Myocyte (in vitro differentiated cells): ENCODE measurements at places on chromosomes 2 and 18.
A peak's percentile ranks its signal among the peaks of the same experiment; 100 is the strongest.

DNA sequence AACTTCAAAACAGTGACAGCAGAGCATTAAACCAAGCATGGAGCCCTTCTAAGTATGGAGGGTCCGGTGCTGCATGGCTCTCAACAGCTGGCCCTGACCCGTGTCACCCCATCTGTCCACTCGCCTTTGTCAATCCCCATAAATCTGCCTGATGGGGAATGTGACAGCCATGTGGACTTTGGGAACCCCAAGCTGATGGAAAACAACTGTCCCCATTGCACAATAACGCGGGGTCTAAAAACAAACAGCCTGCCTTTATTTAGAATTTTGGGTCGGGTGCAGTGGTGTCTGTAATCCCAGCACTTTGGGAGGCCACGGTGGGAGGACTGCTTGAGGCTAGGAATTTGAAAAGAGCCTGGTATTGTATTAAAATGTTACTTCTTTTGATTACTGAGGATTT, 17.1 kb upstream of the THADA start:
- DNase-seq: no peak

- DNase-seq: no peak
Observed at GRCh38 chr2:34105006-34105767, 506.1 kb upstream of the FAM98A start.

DNA sequence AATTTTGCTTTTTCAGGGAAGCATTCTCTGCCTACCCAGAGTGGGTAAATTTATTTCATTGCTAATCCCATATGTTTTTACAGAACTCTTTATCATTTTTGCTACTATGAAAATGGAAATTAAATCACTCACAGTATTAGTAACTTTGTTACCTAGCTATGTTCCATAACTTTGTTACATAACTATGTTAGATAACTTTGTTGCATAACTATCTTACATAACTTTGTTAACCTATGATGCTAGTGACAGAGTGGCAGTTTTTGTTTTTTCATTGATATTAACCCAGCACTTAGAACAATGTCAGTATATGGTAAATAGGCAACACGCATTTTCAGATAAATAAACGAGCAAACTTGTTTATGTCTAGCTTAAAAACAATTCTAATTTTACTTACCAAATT, 286.6 kb downstream of the LRP1B start:
- no peak for DNase-seq

- peak; percentile 44 for DNase-seq
Observed at GRCh38 chr2:188596054-188596453, 304.4 kb downstream of the GULP1 start.

DNA sequence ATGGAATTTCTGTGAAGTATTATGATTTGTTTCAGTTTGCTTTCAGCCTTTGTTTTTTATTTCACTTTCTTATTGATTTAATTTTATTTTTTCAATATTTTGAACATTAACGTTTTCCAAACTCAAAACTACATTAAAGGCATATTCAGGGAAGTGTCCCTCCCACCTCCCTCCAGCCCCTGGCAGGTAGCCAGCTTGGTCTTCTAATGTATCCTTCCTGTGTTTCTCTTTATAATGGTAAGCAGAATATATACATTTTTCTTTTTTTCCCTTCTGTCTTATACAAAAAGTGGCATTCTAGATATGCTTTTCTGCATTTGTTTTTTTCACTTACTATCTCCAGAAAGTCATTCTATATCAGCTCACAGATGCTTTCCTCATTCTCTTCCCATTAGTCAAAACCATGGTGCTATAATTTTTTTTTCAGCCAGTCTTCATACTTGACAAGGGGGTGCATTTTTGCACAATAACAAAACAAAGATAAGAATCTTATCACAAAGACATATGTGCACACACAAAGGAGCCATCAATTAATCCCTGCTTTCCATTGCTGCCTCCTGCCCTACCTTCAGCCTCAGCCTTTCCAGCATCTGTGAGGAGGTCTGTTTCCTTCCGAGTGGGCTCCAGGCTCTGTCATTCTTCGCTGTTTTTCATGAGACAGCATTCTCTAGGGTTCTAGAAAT, 33.7 kb upstream of the TMEM177 start:
- DNase-seq: no peak

DNA sequence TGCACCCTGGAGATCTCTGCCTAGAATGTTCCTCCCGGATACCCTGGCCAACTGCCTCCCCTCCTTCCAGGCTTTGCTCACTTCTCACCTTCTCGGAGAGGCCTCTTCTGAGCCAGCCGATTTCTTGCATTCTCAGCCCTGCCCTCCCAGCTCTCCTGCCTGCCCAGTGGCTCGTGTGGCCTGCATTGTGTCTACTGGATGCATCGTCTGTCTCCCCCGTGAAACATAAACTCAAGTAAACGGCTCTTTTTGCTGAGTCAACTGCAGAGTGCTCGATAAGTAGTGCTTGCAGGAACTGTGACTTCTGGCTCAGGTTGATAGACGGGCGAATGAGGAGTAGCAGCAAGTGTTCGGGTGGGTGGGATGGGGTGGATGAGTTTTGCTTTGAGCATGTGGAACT, 112.5 kb upstream of the ODC1 start:
- DNase-seq: no peak

GRCh38 chr2:155393406-155393805, 694.9 kb downstream of the KCNJ3 start:
- DNase-seq: no peak

DNA sequence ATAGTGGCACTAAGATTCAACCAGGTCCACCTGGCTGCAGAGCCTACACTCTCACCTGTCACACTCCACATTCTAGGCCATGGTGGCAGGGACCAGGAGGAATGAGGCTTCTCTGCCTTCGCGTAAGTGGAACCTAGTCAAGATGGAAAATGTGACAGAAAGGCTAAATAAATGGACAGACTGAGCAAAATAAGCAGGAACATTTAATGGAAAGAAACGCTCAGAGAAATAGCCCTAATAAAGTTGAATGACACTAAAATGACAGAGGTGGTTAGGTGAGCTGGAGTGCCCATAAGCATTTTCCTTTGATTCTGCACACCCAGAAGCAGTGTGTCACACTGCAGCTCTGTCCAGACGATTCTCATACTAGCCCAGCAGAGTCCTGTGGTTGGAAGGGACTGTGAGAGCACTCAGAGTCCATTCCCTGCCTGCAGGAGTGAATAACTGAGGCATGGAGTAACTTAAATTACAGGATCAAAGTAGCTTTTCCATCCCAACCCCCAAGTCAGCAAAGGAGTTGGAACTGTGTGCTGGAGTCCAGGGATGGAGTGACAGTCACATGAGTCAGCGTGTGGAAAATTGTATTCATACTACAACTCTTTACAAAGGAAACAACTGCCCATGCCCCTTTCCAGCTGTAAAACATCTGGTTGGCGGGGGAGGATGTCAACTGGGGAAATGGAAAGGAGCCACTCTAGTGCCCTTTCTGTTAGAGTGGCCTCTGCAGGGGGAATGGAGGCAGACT, 105.4 kb upstream of the LGALSL start:
- no peak for DNase-seq

- no peak for DNase-seq
Observed at GRCh38 chr2:72023678-72024390, 123.8 kb downstream of the CYP26B1 start.

DNA sequence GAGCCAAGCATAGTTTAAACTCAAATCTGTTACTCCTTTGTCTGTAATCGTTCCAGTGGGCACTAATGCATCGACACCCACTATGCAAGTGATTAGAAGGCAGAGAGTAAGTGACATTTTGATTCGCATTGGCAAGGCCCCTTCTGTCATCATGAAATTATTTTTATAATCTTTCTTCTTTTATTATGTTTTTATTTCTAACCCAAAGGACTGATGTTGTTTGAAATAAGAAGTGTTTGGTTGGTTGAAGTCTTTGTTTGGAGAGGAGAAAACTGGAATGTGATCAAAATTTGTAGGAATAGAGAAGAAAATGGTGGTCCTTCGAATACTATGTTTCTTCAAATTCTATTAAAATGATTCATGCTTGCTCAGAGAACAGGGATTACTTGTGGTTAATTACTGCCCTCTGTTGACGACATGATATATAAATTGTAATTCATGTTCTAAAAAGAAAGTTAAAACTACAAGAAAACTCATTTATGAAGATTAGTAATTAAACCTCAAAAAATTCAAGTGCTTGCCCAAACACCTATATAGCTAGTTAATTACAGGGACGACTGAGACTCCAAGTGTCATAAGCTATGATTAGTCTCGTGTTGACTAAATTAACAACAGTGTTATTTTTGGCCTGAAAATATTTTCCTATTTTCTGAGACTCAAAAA, 26.4 kb upstream of the TFPI start:
- peak; percentile 75 for DNase-seq

GRCh38 chr2:15768615-15769014, 171.7 kb upstream of the MYCN start:
- no peak for DNase-seq

- DNase-seq: no peak
Observed at GRCh38 chr2:42909966-42910365, 117.6 kb upstream of the HAAO start.

DNA sequence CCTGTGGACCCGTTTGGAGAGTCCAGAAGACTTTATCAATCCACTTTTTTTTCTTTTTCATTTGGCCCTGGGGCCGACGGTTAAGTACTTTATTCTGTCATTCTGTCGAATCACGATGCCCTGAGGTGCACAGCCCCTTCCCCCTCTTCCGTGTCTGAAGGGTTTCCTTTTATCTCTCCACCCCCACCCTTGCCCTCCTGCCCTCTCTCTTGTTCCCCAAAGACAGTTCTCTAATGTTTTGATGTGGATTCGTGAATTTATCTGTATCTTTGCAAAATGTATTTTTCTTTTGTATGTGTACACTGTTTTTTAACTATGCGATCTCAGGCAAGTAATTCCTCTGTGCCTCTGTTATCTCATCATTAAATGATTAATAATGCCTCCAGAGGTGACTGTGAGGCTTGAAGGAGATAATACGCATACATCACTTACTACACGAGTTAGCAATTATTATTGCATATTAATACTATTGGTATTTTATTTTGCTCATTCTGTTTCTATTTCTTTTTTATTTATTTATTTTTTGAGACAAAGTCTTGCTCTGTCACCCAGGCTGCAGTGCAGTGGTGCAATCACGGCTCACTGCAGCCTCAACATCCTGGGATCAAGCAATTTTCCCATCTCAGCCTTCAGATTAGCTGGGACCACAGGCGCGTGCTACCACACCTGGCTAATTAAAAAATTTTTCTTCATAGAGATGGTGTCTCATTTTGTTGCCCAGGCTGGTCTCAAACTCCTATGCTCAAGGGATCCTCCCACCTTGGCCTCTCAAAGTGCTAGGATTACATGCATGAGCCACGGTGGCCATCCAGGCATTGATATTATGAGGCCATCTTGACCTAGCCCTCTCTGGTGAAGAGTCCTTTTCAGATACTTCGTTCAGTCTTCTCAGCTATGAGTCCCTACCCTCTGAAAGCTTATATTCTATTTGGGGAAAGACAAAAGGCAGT, 1.4 kb upstream of the CASP8 start:
- no peak for DNase-seq

DNA sequence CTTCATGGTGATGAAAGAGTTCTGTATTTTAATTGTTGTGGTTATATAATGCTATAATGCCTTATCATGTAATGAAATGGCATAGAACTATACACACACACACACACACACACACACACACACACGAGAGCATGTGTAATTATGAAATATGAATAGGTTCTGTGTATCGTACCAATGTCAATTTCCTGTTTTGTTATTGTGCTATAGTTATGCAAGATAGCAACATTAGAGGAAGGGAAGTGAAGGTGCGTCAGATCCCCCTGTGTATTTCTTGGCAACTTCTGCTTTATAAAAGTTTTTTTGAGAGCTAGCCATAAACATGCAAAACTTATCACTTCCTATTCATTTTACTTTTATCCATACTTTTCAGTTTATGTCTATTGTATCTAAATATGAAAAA, 60.7 kb upstream of the ARHGAP15 start:
- DNase-seq: no peak

- DNase-seq: no peak
Observed at GRCh38 chr2:55780697-55781096, 87.1 kb upstream of the PNPT1 start.

DNA sequence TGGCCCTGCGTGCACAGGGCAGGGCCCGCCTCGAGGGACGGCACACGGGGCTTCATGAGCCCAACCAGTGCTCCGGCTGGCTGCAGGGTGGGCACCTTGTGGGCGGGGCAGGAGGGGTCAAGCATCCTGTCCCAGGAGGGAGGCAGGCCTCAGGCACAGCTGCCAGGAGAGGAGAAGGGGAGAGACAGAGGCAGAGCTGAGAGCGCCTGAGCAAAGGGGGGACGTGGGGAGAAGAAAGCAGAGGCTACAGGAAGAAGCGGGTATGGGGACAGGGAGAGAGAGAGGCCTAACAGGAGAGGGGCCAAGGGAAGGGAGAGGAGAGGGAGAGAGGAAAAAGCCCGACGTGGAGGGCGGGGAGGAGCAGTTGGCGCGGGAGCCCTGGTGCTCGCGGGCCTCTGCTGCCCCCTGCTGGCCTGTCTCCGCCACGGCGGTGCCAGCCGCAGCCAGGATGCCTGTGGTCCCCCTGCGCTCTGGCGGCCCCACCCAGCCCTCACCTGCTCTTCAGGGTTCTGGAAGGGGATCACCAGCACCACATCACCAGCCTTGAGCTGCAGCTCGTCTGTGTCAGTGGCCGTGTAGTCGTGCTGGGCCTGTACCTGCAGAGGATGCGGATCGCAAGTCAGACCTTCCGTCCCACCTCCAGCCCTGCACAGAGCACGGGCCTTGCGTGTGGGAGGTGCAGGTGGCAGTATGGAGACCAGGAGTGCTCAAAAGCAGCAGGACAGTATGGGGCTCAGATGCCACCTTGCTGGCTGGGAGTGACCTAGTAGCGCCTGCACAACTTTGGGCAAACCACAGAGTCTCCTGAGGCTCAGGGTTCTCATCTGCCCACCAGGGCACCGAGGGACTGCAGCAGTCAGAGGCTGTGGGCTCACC, 56.8 kb downstream of the BIN1 start:
- peak; percentile 75 for DNase-seq

- DNase-seq: peak; percentile 62
Observed at GRCh38 chr2:102126169-102126568, 16.4 kb upstream of the IL1R1 start.
